ENCODE measurements at places on chromosomes 4 and X.
A peak's percentile ranks its signal among the peaks of the same experiment; 100 is the strongest.

DNA sequence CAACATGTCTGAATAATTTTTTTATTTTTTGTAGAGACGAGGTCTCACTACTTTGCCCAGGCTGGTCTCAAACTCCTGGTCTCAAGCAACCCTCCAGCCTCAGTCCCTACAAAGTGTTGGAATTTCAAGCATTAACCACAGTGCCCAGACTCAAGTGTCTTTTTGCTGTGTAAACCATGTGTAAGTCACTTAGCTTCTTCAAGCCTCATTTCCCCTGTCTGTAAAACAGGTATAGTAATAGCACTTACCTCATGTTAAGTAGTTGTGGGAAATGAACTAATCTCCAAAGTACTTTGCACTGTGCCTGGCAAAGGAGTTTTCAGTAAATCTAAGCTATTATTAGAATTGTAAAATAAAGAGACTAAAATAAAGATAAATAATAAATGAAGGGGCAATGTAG is 35.7 kb downstream of the STBD1 start:
- DNase-seq = no peak

DNA sequence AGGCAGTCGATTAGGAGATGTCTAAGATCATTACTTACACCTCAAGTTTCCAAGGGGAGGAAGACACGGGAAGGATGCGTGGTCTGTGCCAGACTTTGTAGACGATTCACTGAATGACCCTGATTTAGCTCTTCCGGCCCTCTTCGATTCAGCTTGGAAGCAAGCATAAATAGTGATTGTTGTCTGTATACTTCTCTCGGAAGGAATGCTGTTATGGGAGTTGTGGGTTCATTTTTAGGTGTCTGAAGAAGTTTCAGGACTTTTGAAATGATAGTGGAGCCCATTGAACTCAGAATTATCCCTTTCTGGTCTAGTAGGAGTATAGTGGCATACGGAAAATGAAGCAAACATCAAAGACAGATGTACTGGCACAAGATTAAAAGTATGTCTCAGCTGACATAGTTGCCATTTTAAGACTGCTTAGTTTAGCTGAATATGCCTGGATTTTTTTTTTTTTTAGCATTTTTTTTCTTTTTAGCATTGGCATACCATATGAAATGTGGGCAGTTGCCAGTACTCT is 1.0 kb upstream of the ANKRD17 start:
- DNase-seq = peak; percentile 5

DNA sequence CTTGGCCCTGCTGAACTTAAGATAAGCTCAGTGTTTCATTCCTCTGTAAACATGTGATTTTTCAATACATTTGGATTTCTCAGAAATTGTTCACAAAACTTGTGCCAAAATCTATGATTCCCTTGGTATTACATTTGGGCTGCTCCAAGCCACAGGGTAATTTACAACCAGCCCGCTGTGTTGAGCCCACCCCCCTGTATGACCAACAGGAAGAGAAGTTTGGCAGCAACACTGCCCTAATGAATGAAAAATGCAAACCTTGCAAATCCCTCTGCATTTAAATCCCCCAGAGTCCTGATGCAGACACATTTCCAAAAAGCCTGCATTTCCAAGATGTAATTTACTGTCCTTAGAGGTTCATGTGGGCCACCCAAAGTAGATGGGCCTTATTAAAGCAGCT is 34.1 kb upstream of the GAB1 start:
- DNase-seq = no peak

DNA sequence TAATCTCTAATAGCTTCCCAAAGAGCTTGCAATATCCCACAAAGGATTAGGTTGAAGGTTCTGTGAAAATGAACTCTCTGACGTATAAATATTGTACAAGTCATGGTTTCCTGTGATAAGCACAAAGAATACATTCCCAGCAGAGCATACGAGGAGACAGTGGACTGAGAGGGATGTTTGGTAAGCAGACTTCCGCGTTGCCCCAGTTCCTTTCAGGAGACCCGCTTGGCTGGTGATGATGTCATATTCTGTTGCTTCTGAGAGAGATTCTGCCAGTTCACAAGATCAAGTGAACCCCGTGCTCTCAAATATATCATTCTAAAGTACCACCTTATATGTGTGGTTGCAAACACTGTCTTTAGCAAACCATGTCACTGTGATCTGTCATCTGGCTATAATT is 323.9 kb upstream of the CASK start:
- DNase-seq = no peak

DNA sequence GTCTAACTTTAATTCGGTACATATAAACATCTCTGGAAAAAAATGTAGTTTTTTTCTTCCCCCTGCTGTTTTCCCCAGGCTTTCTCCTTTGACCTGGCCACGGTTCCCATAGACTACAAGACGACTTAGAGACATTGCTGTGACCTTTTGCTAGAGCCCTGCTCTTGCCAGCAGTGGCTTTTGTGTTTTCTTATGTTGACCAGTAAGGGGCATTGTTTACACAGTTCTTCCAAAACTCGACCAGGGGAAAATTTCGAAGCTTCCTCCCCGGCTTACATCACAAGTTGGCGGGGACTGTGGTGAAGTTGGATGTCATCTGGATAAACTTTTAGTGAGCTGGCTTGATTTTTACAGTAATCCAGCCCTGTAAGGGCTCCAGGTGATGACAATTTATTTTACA is 9.3 kb downstream of the CCDC160 start:
- no peak for DNase-seq

DNA sequence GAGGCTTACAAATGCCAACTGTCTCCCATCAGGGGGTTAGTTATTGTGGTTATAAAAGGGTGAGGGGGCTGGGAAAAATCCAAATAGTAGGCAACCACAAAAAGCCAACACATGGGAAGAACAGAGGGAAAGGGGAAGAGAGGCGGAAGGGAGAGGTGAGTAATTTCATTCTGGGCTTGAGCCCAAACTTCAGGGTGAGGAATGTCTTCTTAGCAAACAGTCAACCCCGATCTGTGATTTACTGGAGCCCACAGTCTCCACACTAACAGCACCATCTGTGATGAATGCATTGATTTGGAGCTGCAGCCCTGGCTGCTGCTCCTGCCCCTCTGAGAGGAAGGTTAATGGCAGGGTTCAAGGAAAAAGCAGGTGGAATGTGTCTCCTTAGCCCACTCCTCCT is 162.2 kb upstream of the GPR101 start:
- no peak for DNase-seq

- no peak for DNase-seq
Observed at GRCh38 chrX:63330681-63331080, 20.5 kb downstream of the SPIN4 start.

DNA sequence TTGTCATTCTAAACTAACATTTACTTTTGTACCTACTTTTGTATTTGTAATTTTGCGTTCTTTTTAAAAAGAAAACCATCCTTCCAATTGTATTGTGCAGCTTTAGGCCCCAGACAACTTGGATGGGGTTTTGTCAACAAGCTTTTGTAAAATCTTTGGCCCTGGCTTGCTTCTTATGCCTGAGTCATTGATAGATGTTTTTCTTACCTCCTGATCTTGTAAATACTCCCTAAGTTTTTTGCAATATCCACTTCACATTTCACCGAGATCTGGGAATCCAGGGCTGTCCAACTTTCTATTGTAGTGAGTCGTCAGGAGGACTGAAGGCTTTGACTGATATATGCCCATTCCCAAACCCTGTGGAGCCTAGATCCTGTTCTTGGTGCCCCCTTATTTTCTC is 126.9 kb upstream of the GUCY1A1 start:
- no peak for DNase-seq

GRCh38 chrX:41824551-41824950 is 98.8 kb downstream of the CASK start:
- no peak for DNase-seq

- DNase-seq = no peak
Observed at GRCh38 chrX:64853424-64853823, 122.8 kb downstream of the ZC4H2 start.

- no peak for DNase-seq
Observed at GRCh38 chrX:12245650-12246645, 107.7 kb downstream of the FRMPD4 start.

DNA sequence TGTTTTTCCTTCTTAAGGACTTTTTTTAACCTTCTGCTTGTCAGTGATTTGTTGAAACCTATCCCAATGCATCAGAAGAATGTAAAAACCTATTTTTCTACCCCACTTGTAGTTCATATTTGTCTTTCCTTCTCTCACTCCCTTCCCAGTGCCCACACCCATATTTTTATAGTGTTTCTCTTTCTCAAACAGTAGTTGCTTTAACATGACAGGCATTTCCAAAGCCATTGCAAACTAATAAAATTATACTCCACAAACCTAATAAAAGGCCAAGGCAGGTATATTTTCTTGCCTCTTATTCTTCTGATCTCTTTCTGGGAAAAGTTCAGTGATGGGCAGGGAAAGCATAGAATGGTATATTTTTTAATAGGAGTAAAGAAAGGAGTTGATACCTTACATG is 35.7 kb upstream of the FHDC1 start:
- DNase-seq = no peak
